ENCODE measurements at places on chromosomes 1 and 21. TPM values are rescaled to one million over a fixed set of nuclear protein-coding genes. Genes with fewer than 3 reads are reported as not detected.
A peak's percentile ranks its signal among the peaks of the same experiment; 100 is the strongest.

GRCh38 chr1:28577738-28578536 is 14.1 kb upstream of the RAB42 start:
- DNase-seq, result peak; percentile 37

GRCh38 chr21:39576518-39577128 is 36.1 kb upstream of the B3GALT5 start:
- no peak for DNase-seq

Gene NES
- total RNA-seq, result 97.4 TPM

Gene BMP8B
- 6.2 TPM for total RNA-seq

Gene TMOD4
- total RNA-seq, result 1.2 TPM

- DNase-seq, result no peak
Observed at GRCh38 chr1:166933633-166934032, 41.7 kb downstream of the ILDR2 start.

DNA sequence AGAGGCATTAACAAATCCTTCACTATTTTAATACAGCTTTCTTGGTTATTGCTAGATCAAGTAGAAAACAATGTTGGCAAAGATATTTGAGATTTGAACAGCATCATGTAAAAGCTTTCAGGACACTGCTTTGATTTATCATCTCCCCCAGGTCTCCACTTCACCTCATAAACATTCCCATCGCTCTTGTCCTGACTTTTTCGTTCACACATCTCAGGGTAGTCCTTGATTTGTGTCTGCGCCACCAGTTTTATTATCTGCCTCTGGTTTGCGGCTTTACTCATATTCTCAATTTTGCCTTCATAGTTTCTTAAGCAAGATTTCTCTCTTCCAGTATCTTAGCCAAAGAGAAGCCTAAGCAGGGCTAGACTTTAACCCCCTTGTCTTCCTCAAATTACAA is 63.5 kb upstream of the ROR1 start:
- no peak for DNase-seq

DNA sequence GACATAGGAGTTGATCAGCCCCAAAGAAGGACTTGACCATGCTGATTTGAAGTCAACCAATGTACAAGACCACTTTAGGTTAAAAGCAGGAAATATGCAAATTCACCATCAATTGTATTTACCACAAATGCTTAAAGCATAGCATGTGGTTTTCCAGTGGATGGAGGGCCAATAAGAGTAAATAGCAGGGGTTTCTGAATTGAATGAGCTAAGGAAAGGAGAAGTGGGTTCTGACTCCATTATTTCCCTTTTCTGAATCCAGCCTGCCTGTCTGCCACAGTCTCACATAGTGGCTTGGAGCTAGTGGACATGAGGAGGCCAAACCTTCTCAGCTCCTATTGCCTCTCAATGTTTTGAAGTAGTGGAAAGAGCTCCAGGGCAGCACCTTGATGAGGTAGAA is 7.2 kb upstream of the TNFSF18 start:
- DNase-seq, result no peak

- no peak for DNase-seq
Observed at GRCh38 chr1:91725618-91725988, 160.3 kb downstream of the TGFBR3 start.

DNA sequence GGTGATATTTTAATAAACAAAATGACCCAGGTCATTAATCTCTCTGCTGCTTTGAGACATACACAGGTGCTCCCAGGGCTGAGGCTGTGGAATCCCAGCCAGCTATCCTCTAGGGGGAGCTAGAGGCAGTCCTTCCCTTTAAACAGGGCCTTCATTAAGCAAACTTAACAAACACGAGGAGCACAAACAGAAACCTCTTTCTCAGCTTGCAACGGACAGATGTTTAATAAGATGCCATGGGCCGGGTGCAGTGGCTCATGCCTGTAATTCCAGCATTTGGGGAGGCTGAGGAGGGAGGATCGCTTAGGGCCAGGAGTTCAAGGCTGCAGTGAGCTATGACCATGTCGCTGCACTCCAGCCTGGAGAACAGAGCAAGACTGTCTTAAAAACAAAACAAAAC is 106.7 kb downstream of the HIVEP3 start:
- DNase-seq, result peak; percentile 77

DNA sequence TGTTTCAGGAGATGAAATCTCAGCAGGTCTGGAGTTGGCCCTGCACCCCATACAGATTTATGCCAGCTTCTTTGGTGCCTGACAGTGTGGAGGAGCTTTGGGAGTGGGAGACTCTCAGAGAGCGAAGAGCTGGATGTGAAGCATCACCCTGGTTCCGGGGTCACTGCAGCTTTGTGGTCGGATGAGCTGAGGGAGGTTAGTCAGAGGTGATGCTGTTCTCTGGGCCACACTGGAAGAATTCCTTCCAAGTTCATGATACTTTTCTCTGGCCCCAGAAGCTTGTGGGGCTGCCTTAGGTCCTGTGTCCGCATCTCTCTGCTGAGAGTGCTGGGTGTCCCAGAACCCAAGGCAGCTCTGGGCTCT is 467.8 kb downstream of the CAMTA1 start:
- no peak for DNase-seq

GRCh38 chr1:95966866-95967265 is 732.9 kb downstream of the RWDD3 start:
- DNase-seq, result no peak

GRCh38 chr1:244654108-244655038 is 1.4 kb downstream of the DESI2 start:
- no peak for DNase-seq

Gene CDK18
- total RNA-seq, result 2.7 TPM

Gene VWA5B1
- total RNA-seq, result not detected

Gene CSF3R
- total RNA-seq, result not detected

GRCh38 chr1:5928714-5929400 is 63.4 kb downstream of the NPHP4 start:
- DNase-seq, result peak; percentile 98

GRCh38 chr1:234535763-234536515 is 57.0 kb upstream of the TARBP1 start:
- DNase-seq, result no peak

DNA sequence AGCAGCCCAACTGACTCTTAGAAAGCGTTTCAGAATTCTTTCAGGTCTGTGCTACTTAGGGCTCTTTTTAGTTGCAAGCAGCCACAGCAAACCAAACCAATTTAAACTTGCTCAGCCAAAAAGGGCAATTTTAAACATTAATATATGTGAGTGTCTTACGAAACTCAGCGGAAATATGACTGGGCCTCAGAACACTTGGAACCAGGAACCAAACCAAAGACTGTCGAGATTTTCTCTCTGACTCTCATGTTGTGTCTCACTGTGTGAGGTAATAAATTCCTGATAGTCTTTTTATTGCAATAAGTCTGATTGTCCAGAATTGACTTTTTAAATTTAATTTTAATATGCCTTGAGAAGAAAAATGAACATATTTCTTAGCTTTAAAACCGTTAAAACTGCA is 122.3 kb downstream of the SYF2 start:
- no peak for DNase-seq

Gene KCNT2
- not detected for total RNA-seq

DNA sequence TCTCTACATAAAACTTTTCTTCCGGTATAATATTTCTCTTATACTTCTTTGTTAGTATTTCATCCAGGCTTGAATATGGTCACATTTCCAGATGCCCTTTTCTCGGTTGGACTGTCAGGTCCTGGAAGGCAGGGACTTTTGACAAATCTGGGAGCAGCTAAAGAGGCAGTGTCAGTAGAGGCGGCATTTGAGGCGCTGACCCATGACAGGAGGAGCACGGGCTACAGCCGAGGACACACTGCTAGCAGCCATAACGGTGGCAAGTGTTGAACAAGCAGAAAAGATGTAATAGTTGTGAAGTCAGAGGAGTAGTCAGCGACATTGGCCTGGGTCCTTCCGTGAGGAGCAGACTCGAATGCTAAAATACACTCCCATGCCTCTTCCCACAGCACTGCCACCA is 14.5 kb upstream of the NRIP1 start:
- no peak for DNase-seq

Gene SLC35E2B
- total RNA-seq, result 9.0 TPM

Gene FCRL4
- not detected for total RNA-seq

- no peak for DNase-seq
Observed at GRCh38 chr1:86616871-86617270, 70.0 kb downstream of the CLCA4 start.

Gene AGT
- total RNA-seq, result not detected

Gene TFF1
- not detected for total RNA-seq

DNA sequence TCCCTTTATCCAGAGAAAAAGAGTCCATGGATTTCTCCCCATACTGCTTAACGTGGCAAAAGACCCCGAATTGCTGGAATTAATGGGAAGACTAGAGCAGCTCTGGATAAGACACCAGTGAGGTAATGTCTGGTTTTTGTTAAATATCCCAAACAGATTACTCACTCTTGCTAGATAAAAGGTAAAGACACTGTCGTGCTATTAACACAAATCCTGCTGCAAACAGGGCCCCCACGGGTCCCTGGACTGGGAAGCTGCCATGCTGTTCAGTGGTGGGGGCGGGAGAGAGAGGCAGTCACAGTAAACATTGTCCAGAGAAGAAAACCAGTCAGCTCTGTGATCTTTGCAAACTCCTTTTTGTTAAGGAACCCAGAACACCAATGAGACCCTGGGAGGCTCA is 15.2 kb upstream of the SRP9 start:
- DNase-seq, result no peak

- DNase-seq, result peak; percentile 37
Observed at GRCh38 chr1:25820247-25821111, 725 bp downstream of the MTFR1L start.

DNA sequence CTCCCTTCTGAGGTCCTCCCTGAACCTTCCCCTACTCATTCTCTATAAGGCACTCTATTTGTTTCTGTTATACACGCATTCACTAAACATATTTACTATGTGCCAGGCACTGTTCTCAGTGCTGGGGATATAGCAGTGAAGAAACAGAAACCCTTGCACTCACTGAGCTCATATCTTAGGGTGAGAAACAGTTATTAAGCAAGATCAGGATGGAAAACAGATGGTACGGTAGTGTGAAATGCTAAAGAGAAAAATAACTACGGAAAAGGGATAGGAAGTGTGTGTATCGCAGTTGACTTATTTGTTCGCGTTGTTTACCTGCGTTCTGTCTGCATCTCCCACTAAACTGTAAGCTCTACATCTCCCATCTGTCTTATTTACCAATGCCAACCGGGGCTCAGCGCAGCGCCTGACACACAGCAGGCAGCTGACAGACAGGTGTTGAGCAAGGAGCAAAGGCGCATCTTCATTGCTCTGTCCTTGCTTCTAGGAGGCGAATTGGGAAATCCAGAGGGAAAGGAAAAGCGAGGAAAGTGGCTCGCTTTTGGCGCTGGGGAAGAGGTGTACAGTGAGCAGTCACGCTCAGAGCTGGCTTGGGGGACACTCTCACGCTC is 572 bp downstream of the CYB5RL start:
- DNase-seq, result no peak

Gene LORICRIN
- not detected for total RNA-seq

Gene SPRR4
- total RNA-seq, result not detected

Gene NIBAN1
- 14.4 TPM for total RNA-seq

Gene HSD11B1
- total RNA-seq, result not detected

DNA sequence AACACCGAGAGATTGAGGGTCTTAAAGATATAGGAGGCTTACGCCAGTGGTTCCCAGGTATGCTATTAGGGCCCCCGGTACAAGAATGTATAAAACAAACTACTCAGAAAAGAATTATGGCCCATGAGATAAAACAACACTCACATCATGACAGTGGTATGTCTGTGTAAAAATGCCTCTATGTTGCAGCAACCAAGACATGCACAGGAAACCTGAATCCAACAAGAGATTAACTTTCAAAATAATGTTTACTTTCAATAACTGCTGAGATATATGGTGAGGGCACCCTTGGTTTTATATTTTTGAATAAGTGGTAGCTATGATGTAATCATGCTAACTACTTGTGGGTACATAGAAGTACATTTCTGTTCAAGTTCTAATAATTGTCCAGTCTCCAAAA is 74.9 kb downstream of the PUM1 start:
- DNase-seq, result no peak
